ENCODE measurements at places on chromosomes 4 and X.

- no peak for DNase-seq
Measured at GRCh38 chr4:5459236-5459635, 249.1 kb downstream of the EVC2 start.

- DNase-seq = no peak
Measured at GRCh38 chrX:103249805-103250204, 5.2 kb downstream of the TCEAL8 start.

DNA sequence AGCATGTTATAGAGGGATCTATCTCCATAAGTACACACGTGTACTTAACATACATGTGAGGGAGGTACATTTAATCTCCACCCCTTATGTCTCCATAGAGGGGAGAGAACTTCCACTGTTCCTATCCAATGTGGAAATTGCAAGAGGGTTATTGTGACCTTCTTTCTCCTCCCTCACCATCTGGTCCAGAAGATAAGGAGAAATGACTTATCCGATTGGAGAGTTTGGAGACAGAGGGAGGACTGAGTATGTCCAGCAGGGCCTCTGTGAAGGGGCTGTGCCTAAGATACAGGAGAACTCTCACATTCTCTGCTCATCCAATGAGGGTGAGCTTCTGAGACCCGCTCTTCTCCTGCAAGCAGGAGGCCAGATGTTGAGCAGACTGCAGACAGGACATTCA is 113.1 kb downstream of the QDPR start:
- no peak for DNase-seq

GRCh38 chr4:55458164-55458563 is 62.4 kb downstream of the TMEM165 start:
- no peak for DNase-seq

GRCh38 chrX:117327373-117327772 is 789.2 kb downstream of the KLHL13 start:
- no peak for DNase-seq

- DNase-seq = peak; percentile 13
Measured at GRCh38 chrX:18674417-18674787, 2.5 kb upstream of the RS1 start.

DNA sequence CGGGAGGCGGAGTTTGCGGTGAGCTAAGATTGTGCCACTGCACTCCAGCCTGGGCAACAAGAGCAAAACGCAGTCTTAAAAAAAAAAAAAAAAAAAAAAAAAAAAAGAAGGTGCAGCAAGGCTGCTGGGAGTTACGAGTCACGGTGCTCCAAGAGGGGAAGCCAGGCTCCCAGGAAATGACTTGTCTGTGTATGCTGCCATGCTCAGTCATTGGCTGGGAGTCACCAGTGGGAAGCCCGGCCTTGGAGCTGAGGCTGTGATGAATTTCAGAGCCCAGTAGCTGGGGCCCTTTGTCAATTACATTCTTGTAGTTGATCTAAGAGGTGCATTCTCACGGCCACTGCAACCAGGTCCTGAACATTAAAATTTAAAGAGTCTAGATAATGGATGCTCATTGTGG is 1105.1 kb upstream of the TENM3 start:
- no peak for DNase-seq

GRCh38 chrX:10602646-10603045 is 17.7 kb downstream of the MID1 start:
- no peak for DNase-seq

- DNase-seq = no peak
Measured at GRCh38 chr4:39754309-39754708, 56.4 kb downstream of the UBE2K start.

DNA sequence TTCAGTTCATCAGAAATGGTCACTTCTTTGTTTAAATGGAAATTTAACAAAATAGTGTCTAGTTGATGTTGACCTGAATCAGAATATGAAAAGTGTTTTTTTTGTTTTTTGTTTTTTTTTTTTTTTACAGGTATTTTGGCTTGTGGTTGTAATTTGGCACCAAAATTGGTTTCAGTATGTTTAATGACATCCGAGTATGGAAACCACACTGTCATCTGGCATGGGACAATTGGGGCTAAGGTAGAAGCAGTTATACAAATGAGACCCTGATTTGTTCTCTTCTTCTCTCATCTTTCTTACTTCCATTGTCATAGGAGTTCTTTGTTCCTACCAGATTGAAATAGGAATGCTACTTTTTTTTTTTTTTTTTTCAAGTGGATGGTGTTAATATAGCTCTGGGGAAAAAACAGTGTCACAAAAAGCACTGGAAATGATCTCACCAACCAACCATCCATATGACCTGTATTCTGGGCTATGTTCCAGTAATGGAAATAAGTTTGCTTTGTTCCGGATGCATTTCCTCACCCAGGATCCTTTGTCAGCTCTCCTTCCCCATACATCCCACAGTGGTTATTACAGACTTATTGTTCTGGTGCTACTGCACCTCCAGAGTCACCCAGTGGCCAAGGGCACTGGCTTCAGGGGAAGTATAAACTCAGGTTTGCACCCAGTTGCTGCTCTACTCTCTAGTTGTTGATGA is 95.8 kb downstream of the ATXN3L start:
- no peak for DNase-seq

Measured in pancreas (tissue), 10 donors.